Amniotic epithelial cell (primary cell): ENCODE measurements at places on chromosomes 6 and 20.
A peak's percentile ranks its signal among the peaks of the same experiment; 100 is the strongest.

- DNase-seq: peak; percentile 37
These were observed 523.7 kb upstream of the SLC35B3 start for GRCh38 chr6:8958894-8959511.

DNA sequence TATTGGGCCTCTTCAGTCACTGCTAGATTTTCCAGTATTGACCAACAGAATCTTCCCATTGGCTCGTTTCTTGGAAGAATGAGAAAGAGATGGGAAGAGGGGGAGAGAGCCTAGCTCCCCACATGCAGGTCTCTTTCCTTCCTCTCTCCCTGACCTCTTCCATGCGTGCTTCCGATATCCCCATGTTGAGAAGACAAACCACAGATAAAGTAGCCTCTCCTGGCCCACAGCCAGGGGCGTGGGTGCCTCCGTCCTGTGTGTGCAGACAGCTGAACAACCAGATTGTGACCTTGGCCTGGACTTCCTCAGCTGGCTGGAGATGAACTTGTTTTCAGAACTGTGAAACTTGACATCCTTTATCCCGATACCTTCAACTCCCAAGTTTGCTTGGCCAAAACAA, 71.0 kb downstream of the EDN3 start:
- no peak for DNase-seq

DNA sequence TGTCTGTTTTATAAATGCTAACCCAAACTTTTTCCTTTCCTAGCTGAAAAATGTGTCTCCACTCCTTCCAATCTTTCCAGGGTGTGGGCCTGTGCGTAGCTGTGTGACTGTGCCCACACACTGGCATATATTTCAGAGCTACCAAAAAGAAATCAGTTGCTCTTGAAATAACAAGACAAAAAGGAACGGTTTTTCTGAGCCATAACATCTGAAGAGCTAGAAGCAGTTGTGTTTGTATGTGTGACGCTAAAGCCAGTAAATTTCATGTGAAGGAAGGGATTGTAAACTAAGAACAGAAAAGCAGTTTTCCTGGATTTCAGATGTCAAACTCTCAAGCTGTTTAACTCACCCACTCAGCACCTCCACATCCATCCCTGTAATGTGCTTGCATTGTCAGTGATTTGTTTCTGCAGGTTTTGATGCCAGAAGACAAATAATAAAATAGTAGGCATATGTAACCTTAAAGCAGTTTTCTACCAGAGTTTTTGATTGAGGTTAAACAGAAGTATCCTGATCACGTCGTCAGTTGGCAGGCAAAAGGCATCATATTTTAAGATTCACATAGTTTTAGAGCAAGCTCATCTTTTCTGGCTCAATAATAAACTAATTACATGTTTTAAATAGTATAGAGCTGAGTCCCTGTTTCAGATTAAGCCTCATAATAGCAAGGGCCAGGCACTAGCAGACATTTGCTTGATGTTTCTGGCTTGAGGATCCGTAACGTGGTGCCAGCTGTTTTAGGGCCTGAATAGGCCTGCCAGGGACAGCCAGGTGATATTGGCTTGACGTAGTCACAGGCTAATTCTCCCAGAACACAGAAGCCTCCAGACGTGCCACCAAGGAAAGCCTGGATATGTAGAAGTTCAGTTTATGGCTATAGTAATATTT, 90.9 kb downstream of the FOXO3 start:
- DNase-seq: peak; percentile 91

DNA sequence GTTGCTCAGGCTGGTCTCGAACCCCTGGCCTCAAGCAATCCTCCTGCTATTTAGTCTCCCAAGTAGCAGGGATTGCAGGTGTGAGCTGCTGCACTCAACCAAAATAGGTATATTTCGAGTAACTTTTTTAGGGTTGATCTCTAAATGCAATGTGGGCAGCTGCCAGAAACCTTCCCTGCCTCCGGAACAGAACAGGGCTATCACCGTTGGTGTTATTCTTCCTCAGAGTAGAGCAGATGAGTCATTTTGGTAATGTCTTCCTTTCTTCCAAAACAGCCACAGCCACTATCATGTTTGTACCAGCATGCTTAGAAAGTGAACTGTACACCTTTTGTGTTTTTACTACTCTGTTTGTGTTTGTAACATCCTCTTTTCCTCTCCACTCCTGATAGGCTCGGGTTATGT, 44.1 kb downstream of the SNX9 start:
- DNase-seq: peak; percentile 51

GRCh38 chr6:43786664-43787329, 16.8 kb downstream of the VEGFA start:
- DNase-seq: no peak

- peak; percentile 40 for DNase-seq
These were observed 872 bp upstream of the RBM39 start for GRCh38 chr20:35742741-35743523.

DNA sequence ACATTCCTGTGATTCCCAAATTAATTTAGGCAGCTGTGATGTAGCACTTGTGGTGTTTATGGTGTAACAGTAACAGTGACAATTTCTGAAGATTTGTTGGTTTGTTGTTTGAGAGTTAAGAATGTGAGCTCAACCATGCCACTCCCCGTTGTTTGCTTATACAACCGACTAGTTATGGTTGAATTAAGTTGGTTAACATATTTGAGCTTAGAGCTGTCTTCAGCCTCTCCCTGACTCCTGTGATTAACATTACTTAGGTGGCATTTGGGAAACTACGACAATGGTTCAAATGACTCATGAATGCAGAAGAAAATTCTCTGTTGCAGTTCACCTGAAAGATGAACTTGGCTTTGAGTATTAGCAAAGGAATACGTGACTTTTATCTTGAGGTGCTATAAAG, 35.9 kb upstream of the PRL start:
- DNase-seq: no peak

DNA sequence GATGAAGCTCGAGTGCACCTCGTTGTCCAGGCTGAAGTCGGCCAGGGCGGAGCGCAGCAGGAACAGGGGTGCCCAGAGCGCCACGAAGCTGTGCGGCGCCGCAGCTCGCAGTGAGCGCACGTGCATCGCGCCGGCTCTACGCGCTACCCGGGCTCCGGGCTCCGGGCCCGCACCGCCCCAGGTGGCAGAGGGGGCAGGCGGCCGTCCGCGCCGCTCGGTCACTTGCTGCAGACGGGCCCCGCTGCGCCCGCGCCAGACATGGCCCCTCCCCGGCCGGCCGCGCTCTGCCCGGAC, 497 bp downstream of the BMP7 start:
- DNase-seq: no peak

DNA sequence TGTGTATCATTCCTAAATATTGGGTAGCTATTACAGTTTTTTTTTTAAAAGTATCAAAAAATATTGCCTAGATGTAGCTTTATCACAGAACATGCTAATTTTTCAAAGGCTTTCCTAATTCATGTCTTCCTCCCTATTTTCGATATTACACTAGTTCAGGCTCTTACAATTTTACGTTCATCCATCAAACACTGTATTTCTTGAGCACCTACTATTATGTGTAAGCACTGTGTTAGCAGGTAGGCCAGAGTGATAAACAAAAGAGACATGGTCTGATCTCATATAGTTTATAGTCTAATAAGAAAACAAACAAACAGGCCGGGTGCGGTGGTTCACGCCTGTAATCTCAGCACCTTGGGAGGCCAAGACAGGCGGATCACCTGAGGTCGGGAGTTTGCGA, 69.5 kb downstream of the FAM217A start:
- no peak for DNase-seq

- no peak for DNase-seq
These were observed 83.1 kb downstream of the SYNJ2 start for GRCh38 chr6:158064725-158065251.

GRCh38 chr6:14818422-14818884, 427.4 kb upstream of the JARID2 start:
- DNase-seq: no peak

DNA sequence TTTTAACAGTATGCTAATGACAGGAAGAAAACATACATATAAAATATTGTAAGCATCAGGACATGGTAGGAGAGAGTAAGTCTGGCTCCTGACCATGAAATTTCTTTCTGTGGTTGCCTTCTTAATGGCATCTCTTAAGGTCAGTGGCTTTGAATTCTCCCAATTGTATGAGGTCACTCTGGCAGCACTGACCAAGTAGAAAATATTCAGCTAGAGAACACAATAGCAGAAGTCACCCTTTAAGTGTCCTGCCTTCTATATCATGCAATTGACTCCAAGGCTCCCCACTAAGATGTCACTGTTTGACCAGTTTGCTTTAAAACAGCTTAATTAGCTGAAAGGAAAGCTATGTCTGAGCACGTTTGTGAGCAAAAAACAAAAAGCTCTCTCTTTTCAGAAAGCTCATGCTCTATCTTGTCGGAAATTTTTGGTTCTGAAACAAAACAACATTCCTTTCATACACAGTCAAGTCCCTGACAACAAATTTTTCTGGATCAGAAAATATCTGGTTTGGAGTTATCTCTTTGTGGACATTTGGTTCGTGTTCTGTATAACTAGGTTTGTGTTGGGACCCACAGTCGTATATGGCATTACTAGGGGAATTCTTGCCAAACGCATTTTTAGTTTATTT, 120.9 kb upstream of the IFNGR1 start:
- no peak for DNase-seq

DNA sequence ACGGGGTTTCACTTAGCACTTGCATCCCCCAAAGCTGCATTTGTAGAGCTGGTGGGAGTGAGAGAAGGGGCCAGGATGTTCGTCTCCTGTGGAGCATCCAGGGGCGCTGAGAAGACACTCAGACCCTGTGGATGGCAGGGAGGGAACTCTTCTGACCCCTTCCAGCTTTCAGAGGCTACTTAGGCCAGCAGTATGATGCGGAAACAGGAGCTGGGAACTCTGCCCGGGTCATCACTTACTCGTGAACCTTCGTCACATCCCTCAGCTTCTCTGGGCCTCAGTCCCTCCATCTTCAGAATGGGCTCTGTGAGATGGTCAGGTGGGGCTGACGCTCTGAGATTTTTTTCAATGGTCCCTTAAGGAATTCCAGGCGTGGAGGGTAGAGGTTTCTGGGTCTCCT, 228.5 kb downstream of the TAF4 start:
- DNase-seq: no peak

DNA sequence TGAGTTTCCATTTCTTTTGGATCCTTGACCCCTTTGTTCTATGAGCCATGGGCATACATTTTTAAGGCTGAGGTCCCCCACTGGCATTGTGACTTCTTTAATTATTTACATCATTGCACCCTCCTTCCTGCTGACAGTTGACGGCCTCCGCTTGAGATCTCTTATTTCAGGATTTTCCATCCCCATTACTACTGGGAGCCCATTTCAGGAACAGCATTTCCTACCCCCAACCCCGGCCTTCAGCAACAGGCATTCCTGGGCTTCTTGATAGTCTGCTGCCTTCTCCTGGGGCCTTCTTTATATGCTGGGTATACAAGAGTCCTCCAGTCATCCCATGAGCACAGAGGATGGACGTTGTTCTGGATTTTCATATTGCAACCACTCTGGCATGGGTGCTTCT, 3.8 kb downstream of the ULBP1 start:
- no peak for DNase-seq

GRCh38 chr6:14120546-14120945, 3.0 kb downstream of the CD83 start:
- no peak for DNase-seq

DNA sequence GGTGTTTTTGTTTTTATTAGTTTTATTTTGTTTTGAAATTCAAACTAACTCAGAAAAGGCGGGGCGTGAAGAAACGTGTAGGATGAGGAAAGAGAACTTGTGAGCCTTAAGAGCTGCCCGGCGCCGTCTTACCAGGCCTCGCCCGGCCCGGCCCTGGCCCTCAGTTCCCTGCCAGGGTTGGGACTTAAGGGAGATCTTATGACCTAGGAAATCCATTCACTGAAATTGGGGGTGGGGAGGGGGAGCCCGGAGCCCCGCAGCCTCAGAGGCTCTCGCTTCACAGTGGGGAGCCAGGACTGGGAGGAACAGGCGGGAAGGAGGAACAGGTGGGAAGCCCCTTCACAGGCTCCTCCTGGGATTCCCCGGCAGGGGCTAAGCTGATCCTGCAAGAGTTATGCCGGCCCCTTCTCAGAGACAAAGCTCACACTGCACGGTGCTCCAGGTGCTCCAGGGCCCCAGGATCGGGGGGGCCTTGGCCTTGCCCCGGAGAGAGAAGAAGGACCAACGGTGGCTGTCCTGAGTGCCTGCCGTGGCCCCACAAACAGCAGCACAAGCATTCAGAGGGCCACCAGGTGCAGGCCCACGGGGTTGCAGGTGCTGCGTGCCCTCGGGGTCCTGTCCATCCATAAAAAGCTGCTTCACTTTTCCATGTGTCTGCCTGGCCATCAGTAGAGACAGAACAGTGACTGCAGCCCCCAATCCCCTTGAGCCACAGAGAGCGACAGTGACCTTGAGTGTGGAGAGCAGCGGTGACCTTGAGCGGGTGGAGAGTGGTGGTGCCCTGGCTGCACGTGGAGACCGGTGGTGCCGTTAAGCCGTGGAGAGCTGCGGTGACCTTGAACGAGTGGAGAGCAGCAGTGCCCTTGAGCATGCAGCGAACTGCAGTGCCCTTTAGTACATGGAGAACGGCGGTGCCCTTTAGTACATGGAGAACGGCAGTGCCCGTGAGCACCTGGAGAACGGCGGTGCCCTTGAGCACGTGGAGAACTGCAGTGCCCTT, 152.7 kb downstream of the DLL1 start:
- DNase-seq: no peak

DNA sequence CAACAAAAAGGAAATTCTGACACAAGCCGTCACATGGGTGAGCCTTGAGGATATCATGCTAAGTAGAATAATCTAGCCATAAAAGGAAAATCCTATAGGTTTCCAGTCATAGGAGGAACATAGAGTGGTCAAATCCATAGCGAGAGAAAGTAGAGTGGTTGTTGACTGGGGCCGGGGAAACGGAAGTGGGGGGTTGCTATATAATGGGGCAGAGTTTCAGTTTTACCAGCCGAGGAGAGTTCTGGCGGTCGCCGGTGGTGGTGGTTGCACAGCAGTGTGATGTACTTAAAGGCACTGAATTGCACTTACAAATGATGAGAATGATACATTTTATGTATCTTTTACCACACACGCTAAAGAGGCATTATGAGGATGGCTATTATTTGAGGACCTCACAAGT, 4.9 kb downstream of the GPR31 start:
- no peak for DNase-seq

GRCh38 chr6:134550604-134551003, 232.7 kb upstream of the SGK1 start:
- peak; percentile 64 for DNase-seq

- no peak for DNase-seq
These were observed 111.1 kb downstream of the FOXA2 start for GRCh38 chr20:22473293-22473692.

GRCh38 chr6:158760618-158761250, 58.4 kb downstream of the EZR start:
- DNase-seq: no peak

GRCh38 chr6:130222775-130223174, at the start of gene SAMD3:
Gene SAMD3 (minus strand): TSS chr6:130222951. CDS start chr6:130215273, 7,678 bp downstream.
- DNase-seq: no peak

DNA sequence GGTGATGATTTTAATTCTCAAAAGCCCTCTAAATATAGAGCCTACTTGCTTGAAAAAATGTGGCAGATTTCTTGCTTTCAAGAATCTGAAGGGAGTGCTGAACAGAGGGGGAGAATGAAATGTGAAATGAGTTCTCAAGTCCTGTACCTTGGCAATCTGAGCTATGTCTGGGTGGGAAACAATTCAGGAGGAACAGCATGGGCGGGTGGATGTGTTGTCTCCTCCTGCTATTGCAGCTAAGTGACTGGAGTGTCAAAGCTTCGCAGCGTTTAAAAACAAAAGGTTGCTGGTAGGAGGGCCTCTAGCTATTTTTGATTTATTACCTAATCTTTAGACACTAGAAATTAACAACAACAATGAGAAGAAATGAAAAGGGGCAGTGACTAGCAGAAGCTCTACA, 102.5 kb upstream of the ARG1 start:
- DNase-seq: no peak
